ENCODE measurements at places on chromosomes 2 and 18. TPM values are rescaled to one million over a fixed set of nuclear protein-coding genes. Genes with fewer than 3 reads are reported as not detected.

Gene STK11IP
- 10.0 TPM for total RNA-seq

Gene DNAH6
- total RNA-seq, result 0.75 TPM

Gene DYNAP
- not detected for total RNA-seq

Gene CACNB4
- total RNA-seq, result 0.38 TPM

Gene RAX
- not detected for total RNA-seq

Gene HADHA
- total RNA-seq, result 67.3 TPM
